ENCODE measurements at places on chromosomes 13 and 19. TPM values are rescaled to one million over a fixed set of nuclear protein-coding genes. Genes with fewer than 3 reads are reported as not detected.

Gene LRRC4B
- 1.3 TPM for total RNA-seq

Gene ZNF429
- total RNA-seq = 30.5 TPM

Gene SYNGR4
- total RNA-seq = not detected

Gene FZR1
- 26.5 TPM for total RNA-seq

Gene MADCAM1
- not detected for total RNA-seq

Gene OR7C1
- 1.5 TPM for total RNA-seq

Gene CAMSAP3
- 5.6 TPM for total RNA-seq
